Fibroblast of skin of scalp (primary cell): ENCODE measurements at places on chromosomes 4 and X.
A peak's percentile ranks its signal among the peaks of the same experiment; 100 is the strongest.

DNA sequence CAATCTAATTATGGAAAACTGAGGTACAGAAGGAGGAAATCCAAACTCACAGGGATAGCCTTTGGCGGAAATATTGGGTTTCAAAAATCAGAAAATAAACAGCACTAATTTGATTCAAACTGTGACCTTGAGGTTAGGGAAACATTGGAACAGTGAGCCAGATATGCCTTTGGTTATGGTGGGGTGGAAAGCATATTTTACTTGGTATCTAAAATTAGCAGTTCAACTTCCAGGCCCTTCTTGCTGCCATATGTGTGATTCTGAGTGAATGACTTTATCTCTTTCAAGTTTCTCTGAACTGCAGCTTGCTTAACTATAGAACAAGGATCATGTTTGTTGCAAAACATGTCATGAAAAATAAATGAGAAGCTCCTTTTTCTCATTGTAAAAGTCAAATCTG, 240.9 kb upstream of the VEGFC start:
- DNase-seq = no peak

GRCh38 chrX:20461002-20461401, 194.3 kb upstream of the RPS6KA3 start:
- DNase-seq = peak; percentile 9

GRCh38 chr4:7087036-7087435, 19.2 kb upstream of the GRPEL1 start:
- no peak for DNase-seq

GRCh38 chrX:111504941-111505340, 6.5 kb upstream of the SERTM2 start:
- no peak for DNase-seq

DNA sequence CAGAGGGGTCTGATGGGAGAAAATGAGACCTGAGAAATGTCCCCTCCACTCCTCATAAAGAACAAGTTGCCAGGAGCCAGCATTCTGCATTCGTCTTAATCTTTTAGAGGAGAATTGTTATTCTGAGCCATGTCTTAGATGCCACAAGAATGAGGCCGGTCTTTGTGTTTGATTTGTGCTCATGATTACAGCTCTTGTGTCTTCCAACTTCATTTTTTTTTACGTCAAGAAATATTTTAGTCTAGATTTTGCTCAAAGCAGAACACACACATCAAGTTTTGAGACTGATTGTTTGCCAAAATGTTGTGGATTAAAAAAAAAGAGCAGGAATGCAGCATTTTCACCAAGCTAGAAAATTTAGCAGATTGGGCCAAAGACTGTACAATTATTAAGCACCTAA, 130.6 kb upstream of the PITX2 start:
- DNase-seq = peak; percentile 73

DNA sequence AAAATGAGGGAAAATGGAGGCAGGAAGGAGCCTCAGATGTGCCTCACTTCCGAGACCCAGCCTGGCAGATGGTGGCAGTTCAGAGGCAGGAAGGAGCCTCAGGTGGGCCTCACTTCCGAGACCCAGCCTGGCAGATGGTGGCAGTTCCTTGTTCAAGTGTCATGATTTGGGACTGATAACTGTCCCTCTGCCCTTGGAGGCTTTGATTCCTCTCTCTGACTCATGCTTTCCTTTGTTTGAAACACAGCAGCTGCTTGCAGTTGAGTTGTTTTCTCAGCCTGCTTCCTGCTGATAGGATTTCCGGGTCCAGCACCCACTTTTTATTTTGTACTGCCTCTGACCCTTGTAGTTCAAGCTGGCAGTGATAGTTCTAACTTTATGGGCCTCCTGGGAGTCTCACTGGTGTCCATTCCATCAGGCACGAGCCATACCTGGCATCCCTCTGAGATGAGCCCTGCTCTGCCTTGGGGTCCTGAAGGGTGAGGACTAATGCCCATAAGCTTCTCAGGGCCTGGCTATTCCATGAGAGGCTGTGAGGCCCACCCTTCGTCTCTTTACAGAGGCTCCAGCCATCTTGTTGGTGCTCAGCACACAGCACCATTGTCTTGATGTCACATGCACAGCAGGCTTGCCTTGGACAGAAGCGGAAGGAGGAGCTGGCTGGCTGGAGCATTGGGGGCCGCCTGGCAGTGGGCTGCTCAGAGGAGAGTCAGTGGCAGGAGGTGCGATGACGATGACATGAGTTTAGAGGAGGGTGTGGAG, 13.0 kb downstream of the RGS12 start:
- DNase-seq = no peak

GRCh38 chr4:52833941-52834525, 28.1 kb upstream of the RASL11B start:
- no peak for DNase-seq

DNA sequence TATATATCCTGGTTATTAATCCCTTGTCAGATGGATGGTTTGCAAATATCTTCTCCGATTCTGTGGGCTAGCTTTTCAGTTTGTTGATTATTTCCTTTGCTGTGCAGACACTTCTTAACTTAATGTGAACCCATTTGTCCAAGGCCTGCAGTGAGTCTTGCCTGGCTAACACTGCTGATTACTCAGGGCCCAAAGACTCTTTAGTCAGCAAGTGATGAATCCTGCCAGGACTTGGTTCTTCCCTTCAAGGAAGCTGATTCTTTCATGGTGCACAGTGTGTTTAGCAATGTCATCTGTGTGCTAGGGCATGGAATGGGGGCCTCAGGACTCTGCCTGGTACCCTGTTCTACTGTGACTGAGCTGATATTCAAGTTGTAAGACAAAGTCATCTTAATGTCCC, 81.8 kb upstream of the TEX13A start:
- DNase-seq = no peak

DNA sequence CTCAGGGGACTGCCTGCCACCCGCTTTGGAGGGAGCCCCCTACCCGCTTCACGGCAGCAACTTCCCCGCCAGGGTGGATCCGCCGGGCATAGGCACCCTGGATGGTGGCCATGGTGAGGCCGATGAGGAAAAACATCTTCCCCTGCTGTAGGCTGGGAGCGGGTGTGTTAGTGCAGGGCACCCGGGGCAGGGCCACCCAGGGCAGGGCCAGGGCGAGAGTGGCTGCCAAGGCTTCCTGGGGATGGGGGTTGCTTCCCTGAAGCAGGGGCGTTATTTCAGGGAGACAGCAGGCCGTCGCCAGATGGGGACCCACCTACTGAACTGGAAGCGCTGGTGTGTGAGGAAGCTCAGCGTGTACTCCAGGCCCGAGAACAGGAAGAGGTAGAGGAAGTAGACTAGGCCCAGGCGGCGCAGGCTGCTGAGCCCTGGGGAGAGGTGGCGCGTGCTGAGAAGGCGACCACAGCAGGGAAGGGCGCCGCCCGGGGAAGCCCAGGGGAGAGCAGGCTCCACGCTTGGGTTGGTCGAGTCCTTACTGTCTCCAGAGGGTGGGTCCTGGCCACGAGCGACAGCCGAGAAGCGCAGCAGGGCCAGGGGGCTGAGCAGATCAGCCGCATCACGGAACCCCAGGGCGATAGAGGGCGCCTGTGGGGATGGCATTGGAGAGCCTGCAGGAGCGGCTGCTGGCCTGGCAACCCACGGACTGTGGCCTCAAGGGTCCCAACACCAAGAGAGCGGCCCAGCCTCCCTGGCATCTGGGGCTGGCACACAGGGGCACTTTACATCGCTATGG, 31.5 kb downstream of the NOP14 start:
- DNase-seq = no peak

DNA sequence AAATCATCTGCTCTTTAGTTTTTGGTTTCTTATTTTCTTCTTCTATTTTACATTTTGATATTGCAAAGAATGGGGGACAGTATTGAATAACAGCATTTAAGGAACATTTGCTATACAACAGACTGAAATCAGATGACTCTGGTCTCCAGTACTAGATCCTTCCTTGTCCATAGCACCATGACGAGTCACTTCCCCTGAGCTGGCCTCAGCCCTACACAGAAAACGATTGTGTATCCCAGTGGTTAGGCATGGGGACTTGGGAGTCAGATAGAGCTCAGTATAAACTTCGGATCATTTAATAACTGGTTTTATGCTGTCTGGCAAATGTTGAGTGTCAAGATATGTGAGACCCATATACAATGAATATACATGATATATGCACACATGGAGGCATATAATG, 44.7 kb upstream of the BEX4 start:
- DNase-seq = peak; percentile 18

DNA sequence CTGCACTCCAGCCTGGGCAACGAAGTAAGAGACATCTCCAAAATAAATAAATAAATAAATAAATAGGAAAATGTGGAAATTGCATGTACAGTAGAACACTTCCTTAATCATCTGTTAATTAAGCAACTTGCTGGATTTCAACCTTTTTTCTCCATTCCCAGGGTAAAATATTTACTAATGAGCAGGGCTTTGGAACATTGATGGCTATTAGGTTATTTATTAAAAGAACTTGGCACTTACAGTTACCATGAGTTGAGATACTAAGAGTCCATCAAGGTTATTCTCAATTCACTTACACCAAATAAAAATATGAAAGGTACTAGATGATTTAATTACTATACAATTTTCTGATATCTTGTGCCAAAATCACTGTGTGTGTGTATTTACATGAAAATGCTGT, 607.1 kb downstream of the PCDH18 start:
- no peak for DNase-seq

GRCh38 chr4:36088542-36088941, 155.8 kb downstream of the ARAP2 start:
- DNase-seq = peak; percentile 29
